Left colon (tissue), 2 donors: ENCODE measurements at places on chromosomes 2 and 18.

- no peak for DNase-seq
Measured at GRCh38 chr2:128228894-128229293, 89.8 kb downstream of the HS6ST1 start.

- no peak for DNase-seq
Measured at GRCh38 chr2:105258835-105259350, 17.4 kb downstream of the GPR45 start.

DNA sequence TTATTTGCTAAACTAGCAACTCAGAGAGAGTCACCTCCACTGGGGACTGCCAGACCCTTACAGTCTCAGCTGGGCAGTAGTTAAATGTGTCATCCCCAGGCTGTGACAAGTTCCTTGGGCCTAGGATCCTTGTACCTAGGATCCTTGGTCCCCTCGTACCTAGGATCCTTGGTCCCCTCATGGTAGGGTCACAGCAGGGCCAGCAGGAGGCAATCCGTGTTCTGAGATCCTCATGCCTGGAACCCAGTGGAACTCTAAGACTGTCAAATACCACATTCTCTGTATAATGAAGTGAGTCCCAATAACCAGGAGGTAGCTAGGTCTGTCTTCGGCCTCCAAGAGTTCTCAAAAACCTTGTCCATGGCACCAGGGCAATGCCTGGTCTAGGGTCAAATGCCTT is 60.8 kb downstream of the LYPD6B start:
- DNase-seq, result no peak

DNA sequence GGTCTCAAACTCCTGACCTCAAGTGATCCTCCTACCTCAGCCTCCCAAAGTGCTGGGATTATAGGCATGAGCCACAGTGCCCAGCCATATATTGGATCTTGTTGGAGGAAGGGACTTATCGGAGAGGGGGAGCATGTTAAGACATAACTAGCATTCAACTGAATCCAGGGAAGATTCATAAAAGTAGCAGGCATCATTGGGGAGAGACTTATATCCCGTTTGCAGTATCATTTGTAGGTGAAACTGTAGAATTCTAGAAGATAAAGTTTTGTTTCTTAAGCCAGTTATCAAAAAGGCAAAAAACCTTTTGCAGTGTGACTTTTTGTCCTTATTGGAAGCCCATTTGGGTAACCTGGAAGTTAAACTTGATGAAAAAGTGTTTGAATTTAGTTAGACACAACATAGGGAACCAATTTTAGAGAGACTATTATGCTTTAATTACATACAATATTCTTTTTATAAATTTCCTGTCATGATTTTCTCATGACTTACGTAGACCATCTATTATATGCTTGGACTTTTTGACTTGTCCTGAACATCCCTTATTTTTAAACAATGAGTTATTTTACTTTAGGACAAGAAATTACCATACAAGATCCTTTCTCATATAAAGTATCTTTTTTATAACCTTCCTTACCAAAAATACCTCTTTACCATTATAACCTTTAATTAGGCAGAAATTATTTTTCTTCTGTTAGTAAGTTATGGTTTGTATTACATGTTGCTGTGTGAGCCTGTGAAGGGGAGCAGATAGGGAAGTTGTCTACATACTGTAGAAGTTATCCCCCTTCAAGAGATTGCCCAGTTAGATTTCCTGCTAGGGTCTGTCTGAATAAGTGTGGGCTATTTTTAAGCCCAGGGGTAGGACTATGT is 20.3 kb downstream of the RAB3GAP1 start:
- no peak for DNase-seq

GRCh38 chr18:75215663-75216062 is 5.1 kb downstream of the TSHZ1 start:
- DNase-seq, result no peak

DNA sequence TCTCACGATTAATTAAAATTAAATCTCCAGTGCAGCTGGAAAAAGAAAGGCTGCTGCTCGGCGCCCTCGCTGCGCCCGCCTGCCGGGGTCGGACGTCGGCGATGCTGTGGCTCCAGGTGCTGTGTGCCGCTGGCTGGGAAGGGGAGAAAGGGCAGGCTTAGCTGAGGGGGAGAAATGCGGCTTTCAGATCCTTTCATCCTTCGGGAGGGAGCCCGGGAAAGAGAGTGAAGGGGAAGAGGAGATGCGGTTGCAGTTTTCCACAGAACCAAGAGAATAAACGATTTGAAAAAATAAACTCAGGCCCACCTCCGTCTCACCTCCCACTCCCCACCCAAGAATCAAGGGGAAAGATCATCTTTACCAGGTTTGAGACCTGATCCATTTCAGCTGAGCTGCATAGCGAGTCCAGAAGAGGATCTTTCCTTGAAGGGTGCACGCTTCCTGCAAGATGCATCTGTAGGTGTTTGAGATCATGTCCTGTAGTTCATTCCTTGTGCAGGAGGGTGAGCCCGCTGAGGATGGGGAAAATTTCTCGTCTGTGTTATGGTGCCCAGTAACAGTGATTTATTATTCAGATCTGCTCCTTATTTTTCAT is 495 bp downstream of the TMEM169 start:
- DNase-seq, result no peak

GRCh38 chr2:3045318-3045921 is 332.2 kb downstream of the EIPR1 start:
- DNase-seq, result no peak

DNA sequence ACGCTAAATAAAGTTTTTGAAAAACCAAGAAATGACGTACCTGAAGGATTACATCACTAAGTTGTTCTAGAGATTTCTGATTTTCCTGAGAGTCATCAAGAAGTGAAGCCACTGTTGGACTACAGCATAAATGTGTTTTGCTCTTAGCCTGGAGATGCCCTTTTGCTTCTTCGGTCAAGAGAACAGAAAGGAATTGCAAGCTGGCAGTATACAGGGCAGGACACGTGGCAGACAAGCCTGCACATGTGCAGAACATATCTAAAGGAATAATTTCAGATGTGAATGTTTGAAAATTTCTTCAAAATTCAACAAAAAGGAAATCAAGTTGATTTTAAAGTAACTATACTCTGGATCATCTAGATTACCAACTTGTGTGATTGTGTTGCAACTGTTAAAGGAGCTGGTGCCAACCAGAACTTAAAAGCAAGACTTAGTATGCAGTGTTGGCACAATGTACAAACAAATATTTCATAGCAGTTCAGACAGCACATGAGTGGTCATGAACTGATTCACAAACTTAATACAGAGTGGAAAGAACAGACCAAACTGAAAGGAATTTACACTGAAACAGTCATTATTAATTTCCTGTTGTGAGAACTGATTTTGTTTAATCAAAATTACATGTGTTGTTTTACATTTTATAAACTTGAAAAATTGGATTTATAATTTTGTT is 100.4 kb upstream of the CD226 start:
- DNase-seq, result no peak
